ENCODE measurements at places on chromosomes 3 and 15. TPM values are rescaled to one million over a fixed set of nuclear protein-coding genes. Genes with fewer than 3 reads are reported as not detected.

GRCh38 chr3:35078780-35079179 lies 560.5 kb upstream of the ARPP21 start:
- DNase-seq = no peak

The CPLX3 gene
- not detected for total RNA-seq

The DPPA2 gene
- total RNA-seq = not detected

DNA sequence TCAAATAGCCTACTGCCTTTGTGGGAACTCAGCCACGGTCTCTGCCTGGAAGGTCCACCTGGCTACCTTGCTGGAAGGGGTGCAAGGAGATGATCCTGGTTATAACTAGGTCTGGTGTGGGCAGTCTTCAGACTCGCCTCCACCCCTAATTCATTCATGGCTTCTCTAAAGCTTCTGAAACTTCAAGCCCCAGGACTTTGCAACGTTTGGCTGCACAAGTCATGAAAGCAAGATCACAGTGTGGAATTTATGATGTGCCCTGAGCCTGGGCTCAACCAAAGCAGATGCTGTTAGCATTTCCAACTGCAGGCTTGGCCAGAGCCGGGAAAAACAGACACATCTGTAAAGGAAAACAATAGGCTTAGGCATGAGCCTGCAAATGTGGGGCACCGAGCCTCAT lies 200.4 kb upstream of the WNT5A start:
- no peak for DNase-seq

- no peak for DNase-seq
Observed at GRCh38 chr15:26631894-26632293, 141.0 kb downstream of the GABRB3 start.

The ZMYND10 gene
- total RNA-seq = 1.9 TPM

- DNase-seq = no peak
Observed at GRCh38 chr3:139284221-139284620, 59.6 kb upstream of the MRPS22 start.

The DISP2 gene
- 0.88 TPM for total RNA-seq

GRCh38 chr15:100951965-100952364 lies 32.8 kb downstream of the LRRK1 start:
- DNase-seq = no peak

- DNase-seq = no peak
Observed at GRCh38 chr3:141690431-141691072, 47.5 kb upstream of the RNF7 start.

- DNase-seq = no peak
Observed at GRCh38 chr3:187103251-187103650, 36.0 kb downstream of the RPL39L start.

GRCh38 chr15:63122002-63122875 lies 578 bp downstream of the LACTB start:
- DNase-seq = peak; percentile 93

The CAPN3 gene
- 15.4 TPM for total RNA-seq

- DNase-seq = no peak
Observed at GRCh38 chr15:78265752-78266224, 1.4 kb downstream of the DNAJA4 start.

The VILL gene
- 15.4 TPM for total RNA-seq

The MNS1 gene
- total RNA-seq = 2.4 TPM

DNA sequence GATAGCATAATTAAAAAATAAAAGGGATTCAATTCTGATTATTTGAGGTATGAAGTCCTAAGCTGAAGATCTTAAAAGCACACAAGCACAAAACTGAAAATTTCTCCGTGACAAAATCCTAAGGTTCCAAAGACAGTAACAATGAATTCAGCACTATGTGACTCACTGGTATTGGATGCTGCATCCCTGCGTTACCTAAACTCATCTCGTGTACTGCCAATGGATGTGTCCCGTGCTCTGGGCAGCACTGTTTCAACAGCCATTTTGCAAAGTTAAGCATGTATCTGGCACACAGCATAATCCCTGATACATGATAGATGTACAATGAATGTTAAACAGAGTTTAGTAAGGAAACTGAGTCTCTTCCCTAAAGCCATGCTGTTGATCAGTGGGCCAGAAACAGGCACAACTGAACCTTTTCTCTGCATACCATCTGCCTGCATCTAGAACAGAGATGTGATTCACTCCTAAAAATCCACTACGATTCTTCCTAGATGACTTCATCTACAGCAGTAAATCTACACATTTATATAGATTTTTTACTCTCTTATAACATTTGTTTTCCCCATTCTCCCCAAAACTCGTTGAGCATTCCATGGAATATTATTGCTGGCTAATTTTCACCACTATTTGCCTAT lies 14.3 kb downstream of the SUCLG2 start:
- no peak for DNase-seq

DNA sequence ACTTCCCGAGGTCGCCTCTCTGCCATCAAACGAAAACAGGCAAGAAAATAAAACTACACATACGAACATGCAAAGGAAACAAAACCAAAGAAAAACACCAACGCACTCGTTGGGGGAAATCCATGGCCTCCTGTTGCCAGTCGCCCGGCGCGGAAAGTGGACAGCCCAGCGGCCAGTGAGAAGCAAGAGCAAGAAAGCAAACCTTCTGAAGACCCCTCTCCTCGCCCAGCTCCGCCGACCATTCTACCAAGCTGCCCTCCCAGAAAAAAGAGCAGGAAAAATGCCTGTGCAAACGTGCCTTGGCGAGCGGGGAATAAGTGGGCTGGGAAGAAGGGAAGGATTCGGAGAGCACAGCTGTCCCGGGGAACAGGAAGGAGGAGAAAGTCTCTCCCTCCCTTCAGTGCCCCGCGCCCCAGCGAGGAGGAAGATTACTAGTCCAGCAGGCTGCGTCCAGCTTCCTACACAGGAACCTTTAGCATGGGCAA lies 802 bp upstream of the NECTIN3 start:
- DNase-seq = no peak

The REC114 gene
- total RNA-seq = not detected

DNA sequence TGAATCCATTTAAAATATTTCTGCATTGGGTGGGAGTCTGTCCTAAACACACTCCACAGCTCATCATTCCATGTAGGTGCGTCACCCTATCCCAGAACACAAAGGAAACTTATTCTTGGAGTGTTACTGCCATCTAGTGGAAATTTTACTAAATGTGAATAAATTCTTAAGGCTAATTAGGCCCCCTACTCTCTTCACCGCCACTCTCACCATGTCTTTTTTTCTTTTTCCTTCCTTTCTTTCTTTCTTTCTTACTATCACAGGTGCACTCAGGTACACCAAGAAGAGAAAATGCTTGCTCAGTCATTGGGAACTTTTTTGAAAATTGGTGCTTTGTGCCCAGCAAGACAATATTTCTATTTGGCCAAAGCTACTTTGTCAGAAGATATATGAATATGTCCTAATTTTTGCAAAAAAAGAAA lies 26.4 kb upstream of the ATP8B4 start:
- DNase-seq = no peak

- DNase-seq = no peak
Observed at GRCh38 chr3:46520531-46520930, 22.8 kb downstream of the RTP3 start.

GRCh38 chr3:169554611-169555010 lies 108.9 kb downstream of the MECOM start:
- no peak for DNase-seq

DNA sequence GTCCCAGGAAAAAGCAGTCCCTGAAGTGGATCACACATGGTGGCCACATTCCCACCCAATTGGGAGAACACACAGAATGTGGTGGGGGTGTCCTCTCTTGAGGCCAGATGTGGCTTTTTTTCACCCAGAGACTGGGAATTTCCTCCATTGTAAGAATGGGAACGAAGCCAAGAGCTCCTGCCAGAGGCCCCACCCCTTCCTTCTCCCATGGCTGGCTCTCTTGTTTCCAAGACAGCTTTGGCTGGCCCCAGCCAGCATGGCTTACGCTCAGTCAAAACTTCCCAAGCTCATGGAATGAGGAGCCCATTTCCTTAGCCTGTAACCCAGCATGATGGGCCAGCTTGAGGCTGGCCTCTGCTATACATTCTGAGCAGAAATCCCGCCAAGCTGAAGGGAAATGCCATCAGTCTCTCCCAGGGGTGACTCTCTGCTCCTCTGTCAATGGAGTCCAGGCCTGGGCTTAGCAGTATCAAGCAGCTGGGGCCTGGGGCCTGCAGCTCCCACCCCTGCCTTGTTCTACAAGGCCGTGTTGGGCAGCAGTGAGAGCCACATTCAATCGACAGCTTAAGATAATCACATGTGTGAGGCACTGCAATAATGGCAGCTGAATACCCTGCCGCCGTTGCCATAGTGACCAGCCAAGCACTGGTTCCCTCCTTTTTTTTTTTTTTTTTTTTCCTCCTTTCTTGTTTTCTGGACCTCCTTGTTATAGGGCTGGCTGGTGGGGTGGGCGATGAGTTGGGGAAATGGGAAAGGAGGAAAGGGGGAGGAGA lies 142.4 kb downstream of the EPHB1 start:
- DNase-seq = no peak

The C3orf80 gene
- 0.16 TPM for total RNA-seq

The SCN11A gene
- 0.33 TPM for total RNA-seq
